SK-N-SH (cell line): ENCODE measurements at places on chromosomes 13 and 19. TPM values are rescaled to one million over a fixed set of nuclear protein-coding genes. Genes with fewer than 3 reads are reported as not detected.

The CATSPERD gene
- not detected in 2 replicates for polyA plus RNA-seq

The GNA15 gene
- polyA plus RNA-seq, result 0.05 and 0.13 TPM in 2 replicates

The CBLC gene
- polyA plus RNA-seq, result not detected in 2 replicates

The CGB1 gene
- not detected in 2 replicates for polyA plus RNA-seq

The FRY gene
- 1.4 and 2.1 TPM in 2 replicates for polyA plus RNA-seq

The ICAM1 gene
- 14.5 and 14.8 TPM in 2 replicates for polyA plus RNA-seq

The EFNA2 gene
- 0.67 and 1.1 TPM in 2 replicates for polyA plus RNA-seq

The ANKRD27 gene
- 16.5 and 21.3 TPM in 2 replicates for polyA plus RNA-seq

The STAP2 gene
- 6.0 and 7.6 TPM in 2 replicates for polyA plus RNA-seq

The SYNE4 gene
- polyA plus RNA-seq, result 0.48 and 0.58 TPM in 2 replicates

DNA sequence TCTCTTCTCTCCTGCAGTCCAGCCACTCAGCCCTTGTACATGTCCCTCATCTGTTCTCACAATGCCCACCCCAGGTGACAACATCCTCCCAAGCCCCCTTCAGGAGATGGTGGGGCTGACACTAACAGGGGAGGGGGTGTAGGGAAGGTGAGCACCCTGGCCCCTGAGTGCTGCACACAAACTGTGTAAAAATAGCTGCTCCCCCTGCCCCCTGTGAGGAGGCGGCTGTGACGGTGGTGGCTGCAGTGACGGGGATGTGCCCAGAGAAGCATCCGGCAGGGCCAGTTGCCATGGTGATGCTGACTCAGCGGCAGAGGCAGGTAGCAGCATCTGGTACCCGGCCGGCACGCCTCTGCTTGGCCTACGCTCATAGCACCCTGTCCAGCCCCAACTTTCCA, 13.0 kb upstream of the JUND start:
- H3K4me1 ChIP-seq, result peaks cover 24% of the 10 kb centered on the region; the same call in 1 of the 2 replicates
- H3K27ac ChIP-seq, result no peak overlapping the region
- no peaks in the 10 kb centered on the region for H3K27me3 ChIP-seq
- H3K4me3 ChIP-seq, result no peak overlapping the region
- DNase-seq, result peak; percentile 83

GRCh38 chr13:66508153-66508909, 721.8 kb downstream of the PCDH9 start:
- H3K27ac ChIP-seq, result no peak overlapping the region
- H3K36me3 ChIP-seq, result no peaks in the 10 kb centered on the region
- no peak for DNase-seq
- H3K27me3 ChIP-seq, result no peaks in the 10 kb centered on the region
- H3K4me1 ChIP-seq, result peaks cover under 1% of the 10 kb centered on the region; the same call in 1 of the 2 replicates

GRCh38 chr13:49649244-49649962, 21.1 kb downstream of the ARL11 start:
- no peak overlapping the region for H3K27ac ChIP-seq
- no peak overlapping the region for H3K4me3 ChIP-seq
- H3K27me3 ChIP-seq, result no peaks in the 10 kb centered on the region
- no peaks in the 10 kb centered on the region for H3K4me1 ChIP-seq

DNA sequence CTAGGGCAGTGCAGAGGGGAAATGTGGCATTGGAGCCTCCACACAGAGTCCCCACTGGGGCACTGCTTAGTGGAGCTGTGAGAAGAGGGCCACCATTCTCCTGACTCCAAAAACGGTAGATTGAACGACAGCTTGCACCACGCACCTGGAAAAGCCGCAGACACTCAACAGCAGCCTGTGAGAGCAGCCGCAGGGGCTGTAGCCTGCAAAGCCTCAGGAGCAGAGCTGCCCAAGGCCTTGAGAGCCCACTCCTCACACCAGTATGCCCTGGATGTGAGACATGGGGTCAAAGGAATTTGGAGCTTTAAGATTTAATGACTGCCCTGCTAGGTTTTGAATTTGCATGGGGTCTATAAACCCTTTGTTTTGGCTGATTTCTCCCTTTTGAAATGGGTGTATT, 31.7 kb downstream of the NEK5 start:
- H3K4me1 ChIP-seq, result no peaks in the 10 kb centered on the region
- H3K27me3 ChIP-seq, result no peaks in the 10 kb centered on the region
- no peak overlapping the region for H3K27ac ChIP-seq
- no peaks in the 10 kb centered on the region for H3K36me3 ChIP-seq
- no peak for DNase-seq

DNA sequence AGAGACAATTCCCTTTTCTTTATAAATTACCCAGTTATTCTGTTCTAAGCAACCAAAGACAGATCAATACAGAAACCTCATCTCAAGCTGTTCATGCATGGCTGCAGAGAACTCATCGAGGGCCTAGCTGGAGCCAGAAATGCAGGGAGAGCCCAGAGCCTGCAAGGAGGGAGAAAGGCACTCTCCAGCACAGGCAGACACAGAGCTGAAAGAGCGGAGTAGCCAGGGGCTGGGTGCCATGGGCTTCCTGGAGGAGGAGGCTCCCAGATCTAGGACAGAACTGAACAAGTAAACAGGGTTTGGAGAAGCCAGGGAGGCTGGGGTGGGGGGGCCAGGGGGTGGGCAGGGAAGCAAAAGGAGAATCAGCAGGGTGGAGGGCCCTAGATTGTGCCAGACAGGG, 144.2 kb upstream of the ZNF507 start:
- H3K4me1 ChIP-seq, result peaks cover 7% of the 10 kb centered on the region; the same call in 1 of the 2 replicates
- no peak for DNase-seq
- H3K27ac ChIP-seq, result no peak overlapping the region

DNA sequence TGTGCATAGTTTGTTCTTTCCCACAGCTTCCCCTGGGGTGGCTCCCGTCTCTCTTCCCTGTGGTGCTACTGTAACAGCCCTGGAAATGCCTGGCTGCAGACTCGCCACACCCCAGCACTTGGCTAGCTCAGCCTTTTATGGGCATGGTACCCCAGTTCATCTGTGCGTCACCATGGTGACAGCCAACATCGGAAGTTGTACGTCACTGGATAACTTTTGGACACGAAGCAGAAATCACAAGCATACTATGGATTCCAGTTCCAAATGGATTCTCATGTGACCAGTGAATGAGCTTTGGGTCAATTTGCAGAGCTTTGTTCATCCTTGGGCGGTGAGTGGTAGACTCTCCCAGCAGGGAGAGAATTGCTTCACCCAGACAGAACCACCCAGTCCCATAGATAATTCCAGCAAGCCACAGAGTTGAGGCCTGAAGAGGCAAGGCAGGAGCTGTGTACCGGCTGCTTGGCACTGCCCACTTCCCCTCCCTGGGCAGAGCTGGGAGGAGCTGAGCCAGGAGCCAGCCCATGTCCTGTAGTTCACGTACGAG, 54.4 kb downstream of the COL4A2 start:
- H3K27ac ChIP-seq, result no peak overlapping the region
- peaks cover 21% of the 10 kb centered on the region for H3K36me3 ChIP-seq
- no peak for DNase-seq
- peaks cover 18% of the 10 kb centered on the region; the same call in 1 of the 2 replicates for H3K4me1 ChIP-seq
- H3K27me3 ChIP-seq, result no peaks in the 10 kb centered on the region

DNA sequence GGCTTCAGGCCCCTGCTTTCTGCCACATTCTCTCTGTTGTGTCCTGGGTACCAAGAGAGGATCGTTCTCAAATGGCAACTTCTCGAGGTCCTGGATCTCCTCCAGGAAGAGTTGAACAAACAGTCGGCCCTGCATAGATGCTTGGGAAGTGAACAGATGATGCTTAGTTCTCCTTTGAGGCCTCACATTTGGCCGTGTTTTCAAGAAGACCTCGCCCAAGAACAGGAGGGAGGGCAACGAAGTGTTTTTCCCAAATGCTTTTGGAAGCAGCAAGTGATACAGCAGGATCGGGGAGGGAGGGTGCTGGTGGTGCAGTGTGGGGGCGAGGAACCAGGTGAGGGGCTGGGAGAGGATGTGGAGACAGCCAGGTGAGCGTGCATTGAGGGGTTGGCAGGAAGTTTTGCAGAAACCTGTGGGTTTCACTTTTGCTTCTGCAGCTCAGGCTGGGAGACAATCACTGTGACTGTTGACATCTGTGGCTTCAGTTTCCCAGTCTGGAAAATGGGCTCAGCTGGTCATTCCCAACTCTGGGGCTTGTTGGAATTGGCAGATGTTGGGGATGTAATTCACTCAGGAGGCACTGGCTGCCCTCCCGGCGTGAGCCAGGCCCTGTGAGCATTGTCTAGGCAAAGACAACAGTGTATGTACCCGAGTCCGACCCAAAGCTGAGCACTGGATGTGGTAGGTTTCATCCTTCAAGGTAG, 21.6 kb downstream of the MAST3 start:
- no peaks in the 10 kb centered on the region for H3K36me3 ChIP-seq
- peaks cover 13% of the 10 kb centered on the region; the same call in 1 of the 2 replicates for H3K4me1 ChIP-seq
- no peak overlapping the region for H3K27ac ChIP-seq
- no peaks in the 10 kb centered on the region for H3K27me3 ChIP-seq
- DNase-seq, result no peak

- H3K4me1 ChIP-seq, result no peaks in the 10 kb centered on the region
- no peak for DNase-seq
- H3K36me3 ChIP-seq, result peaks cover 4% of the 10 kb centered on the region
- no peaks in the 10 kb centered on the region for H3K27me3 ChIP-seq
Observed at GRCh38 chr19:38068826-38069225, 155.2 kb downstream of the DPF1 start.

- H3K4me1 ChIP-seq, result no peaks in the 10 kb centered on the region
- H3K4me3 ChIP-seq, result no peak overlapping the region
- H3K27ac ChIP-seq, result no peak overlapping the region
- H3K27me3 ChIP-seq, result no peaks in the 10 kb centered on the region; the same call in 1 of the 2 replicates
- no peaks in the 10 kb centered on the region for H3K36me3 ChIP-seq
Observed at GRCh38 chr13:28411831-28412353, 83.0 kb downstream of the FLT1 start.

- no peak for DNase-seq
- no peaks in the 10 kb centered on the region for H3K27me3 ChIP-seq
- H3K27ac ChIP-seq, result no peak overlapping the region
- no peaks in the 10 kb centered on the region; the same call in 1 of the 2 replicates for H3K4me1 ChIP-seq
- H3K4me3 ChIP-seq, result no peak overlapping the region
Observed at GRCh38 chr13:101383595-101383994, 32.7 kb downstream of the NALCN start.

DNA sequence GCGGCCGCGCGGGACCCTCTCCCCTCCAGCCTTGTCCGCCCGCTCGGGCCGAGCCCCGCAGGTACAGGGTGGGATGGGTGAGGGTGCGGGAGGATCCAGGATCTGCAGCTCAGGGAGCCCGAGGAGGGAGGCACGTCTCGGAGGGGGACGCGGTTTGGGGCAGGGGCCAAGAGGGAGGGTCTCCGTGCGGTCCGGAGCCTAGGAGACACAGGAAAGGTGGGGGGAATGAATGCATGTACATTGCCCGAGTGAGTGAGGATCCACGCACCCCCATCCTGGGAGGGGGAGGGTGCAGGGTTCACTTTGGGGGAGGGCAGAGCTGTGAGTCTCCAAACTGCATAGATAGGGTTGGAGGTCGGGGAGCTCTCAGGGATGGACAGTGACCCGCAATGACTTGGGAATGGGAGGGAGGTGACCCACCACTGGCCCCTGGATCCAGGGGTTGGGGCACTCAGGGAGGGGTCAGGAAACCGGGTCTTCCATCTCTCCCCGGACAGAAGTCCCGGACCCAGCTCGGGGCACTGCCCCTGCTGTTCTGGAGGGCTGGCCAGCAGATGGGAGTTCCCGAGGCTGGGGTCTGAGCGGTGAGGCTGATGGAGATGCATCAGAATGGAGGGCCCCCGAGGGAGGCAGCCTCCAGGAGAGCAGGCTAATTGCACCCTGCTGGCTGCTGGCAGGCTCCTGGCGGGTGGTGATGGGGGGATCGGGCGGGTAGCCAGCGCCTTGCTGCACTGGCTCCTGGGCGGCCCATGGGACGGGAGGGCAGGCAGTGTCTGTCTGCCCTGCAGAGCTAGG, 547 bp downstream of the KCNN1 start:
- 0 out of 2 replicates have a peak, but pooled peaks cover 4% of the 10 kb centered on the region for H3K27me3 ChIP-seq
- no peaks in the 10 kb centered on the region; the same call in 1 of the 2 replicates for H3K4me1 ChIP-seq

- no peaks in the 10 kb centered on the region for H3K27me3 ChIP-seq
- no peaks in the 10 kb centered on the region for H3K36me3 ChIP-seq
- H3K27ac ChIP-seq, result no peak overlapping the region
- H3K4me1 ChIP-seq, result no peaks in the 10 kb centered on the region
- DNase-seq, result peak; percentile 41
Observed at GRCh38 chr13:38872693-38873092, 117.9 kb downstream of the STOML3 start.

- no peaks in the 10 kb centered on the region for H3K4me1 ChIP-seq
- H3K27ac ChIP-seq, result no peak overlapping the region
- no peak overlapping the region for H3K4me3 ChIP-seq
- peaks cover 2% of the 10 kb centered on the region; the same call in 1 of the 2 replicates for H3K36me3 ChIP-seq
- no peak for DNase-seq
Observed at GRCh38 chr13:30319130-30319529, 11.8 kb upstream of the KATNAL1 start.

GRCh38 chr13:41401366-41401765, 56.0 kb upstream of the RGCC start:
- H3K27me3 ChIP-seq, result no peaks in the 10 kb centered on the region
- H3K4me3 ChIP-seq, result no peak overlapping the region
- H3K27ac ChIP-seq, result no peak overlapping the region
- H3K4me1 ChIP-seq, result no peaks in the 10 kb centered on the region; the same call in 1 of the 2 replicates

GRCh38 chr19:48656840-48657474, 11.0 kb upstream of the CA11 start:
- no peaks in the 10 kb centered on the region for H3K4me1 ChIP-seq
- no peak overlapping the region for H3K4me3 ChIP-seq
- no peaks in the 10 kb centered on the region for H3K27me3 ChIP-seq

GRCh38 chr13:71350886-71351285, 516.1 kb downstream of the DACH1 start:
- no peaks in the 10 kb centered on the region for H3K27me3 ChIP-seq
- H3K36me3 ChIP-seq, result no peaks in the 10 kb centered on the region
- no peak for DNase-seq
- H3K4me3 ChIP-seq, result no peak overlapping the region
- no peaks in the 10 kb centered on the region; the same call in 1 of the 2 replicates for H3K4me1 ChIP-seq

GRCh38 chr19:18063463-18063862, 23.3 kb downstream of the IL12RB1 start:
- no peak overlapping the region for H3K27ac ChIP-seq
- no peaks in the 10 kb centered on the region for H3K4me1 ChIP-seq
- H3K4me3 ChIP-seq, result no peak overlapping the region
- no peaks in the 10 kb centered on the region for H3K36me3 ChIP-seq
